Activated CD4-positive, alpha-beta T cell treated with anti-CD3 and anti-CD28 coated beads, Interleukin-2, amount 50 U/mL, for 48 hours (primary cell): ENCODE measurements at places on chromosomes 4 and X.

GRCh38 chr4:40256329-40256728 lies 59.5 kb downstream of the RHOH start:
- no peak for DNase-seq

DNA sequence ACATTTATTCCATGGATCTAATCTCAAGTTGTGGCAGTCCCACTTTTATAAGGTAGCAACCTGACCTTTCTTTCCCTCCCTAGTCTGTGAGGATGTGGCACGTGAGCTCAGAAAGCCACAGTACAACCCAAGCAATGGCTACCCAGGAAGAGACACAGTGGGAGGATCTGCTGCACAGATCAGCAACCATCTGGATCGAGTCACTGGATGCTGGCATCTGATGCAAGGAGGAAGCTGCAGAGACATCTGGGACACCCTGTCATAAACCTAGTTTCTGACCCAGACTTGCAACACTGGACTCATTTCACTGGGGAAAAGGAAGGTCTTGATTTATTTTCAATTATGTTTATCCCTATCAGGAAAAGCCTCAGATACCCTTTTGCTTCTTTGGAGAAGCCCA lies 327.1 kb downstream of the PAPSS1 start:
- no peak for DNase-seq

DNA sequence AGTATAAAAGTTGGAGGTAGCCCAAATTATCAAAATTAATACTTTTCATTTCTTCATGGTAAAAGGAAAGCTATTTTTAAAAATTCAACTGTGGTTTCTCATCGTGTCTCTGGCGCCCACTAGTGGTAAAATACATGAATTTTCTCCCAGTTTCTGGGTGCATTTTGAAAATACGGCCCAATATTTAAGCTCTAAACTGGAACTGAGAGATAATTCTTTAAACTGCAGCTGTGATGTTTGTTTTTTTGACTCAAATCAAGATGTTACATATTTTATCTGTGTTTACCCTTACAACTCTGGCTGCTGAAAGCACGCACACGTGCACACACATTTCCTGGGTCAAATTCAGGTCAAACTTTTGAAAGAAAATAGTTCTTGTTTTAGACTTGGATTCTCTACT lies 123.9 kb upstream of the ACSL4 start:
- DNase-seq, result no peak

GRCh38 chr4:7673121-7673520 lies 238.4 kb upstream of the PSAPL1 start:
- DNase-seq, result no peak

GRCh38 chr4:2304321-2304876 lies 42.5 kb upstream of the MXD4 start:
- no peak for DNase-seq

DNA sequence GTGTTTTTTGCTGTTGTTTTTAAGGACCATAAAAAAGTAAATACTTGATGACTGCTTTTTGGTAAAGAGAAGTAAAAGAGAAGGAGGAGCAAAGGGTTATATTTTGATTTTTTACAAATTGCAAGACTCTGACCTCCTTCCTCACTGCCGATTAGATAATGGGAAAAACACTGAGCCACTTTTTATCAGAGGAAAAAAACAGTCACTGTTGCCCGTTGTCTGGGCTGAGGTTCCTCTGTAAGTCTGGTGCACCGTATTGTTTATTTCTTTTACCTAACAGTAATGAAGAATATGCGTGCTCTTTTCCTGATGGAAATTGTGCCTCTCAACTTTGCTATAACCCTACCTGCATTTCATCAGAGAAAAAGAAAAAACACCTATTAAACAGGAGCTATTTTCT lies 178.7 kb upstream of the EMCN start:
- DNase-seq, result no peak

- DNase-seq, result no peak
These were observed 37.2 kb downstream of the ADAMTS3 start for GRCh38 chr4:72531768-72532290.

DNA sequence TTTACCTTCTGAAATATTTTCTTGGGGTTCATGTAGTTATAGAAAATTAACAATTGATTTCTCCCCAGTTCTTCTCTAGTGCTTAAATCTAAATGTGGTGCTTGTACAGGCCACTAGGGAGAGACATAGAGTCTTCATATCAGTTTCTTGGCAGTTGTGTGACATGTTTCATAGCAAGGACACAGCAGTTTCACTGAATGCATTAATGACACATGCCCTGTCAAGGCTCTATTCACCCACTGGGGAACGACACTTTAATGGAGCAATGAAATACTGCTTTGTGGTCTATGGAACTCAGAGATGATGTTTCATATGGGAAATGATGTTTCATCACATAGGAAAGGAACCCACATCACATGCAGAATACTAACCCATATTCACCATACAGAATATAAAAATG lies 2.8 kb downstream of the VEGFC start:
- no peak for DNase-seq
